ENCODE measurements at places on chromosomes 6 and 20.

DNA sequence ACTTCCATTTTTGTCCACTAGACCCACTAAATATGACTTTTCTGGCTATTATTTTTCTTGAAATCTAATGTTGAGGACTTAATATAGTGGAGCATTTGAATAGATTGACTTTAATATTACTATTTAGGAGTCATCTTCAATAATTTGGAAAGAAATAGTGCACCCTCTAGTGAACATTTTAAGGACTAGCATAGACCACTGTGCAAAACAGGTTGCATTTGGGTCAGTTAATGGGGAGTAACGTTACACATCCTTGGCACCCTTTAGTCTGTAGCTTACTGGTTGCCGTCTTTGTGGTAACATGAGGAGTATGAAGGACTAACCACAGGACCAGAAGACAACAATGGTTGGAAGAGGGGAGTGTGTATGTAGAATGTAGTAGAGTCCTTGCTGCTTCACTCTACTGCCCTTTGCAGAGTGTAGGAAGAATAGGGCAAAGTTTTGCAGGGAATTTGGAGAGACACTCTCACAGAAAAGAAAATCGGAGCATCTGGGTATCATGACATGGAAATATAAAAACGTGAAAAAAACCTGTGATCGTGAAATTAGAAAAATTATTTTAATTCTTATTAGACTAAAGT is 25.2 kb downstream of the RFPL4B start:
- DNase-seq: peak; percentile 62

- DNase-seq: no peak
These were observed 20.4 kb upstream of the SIRPD start for GRCh38 chr20:1577906-1578305.

DNA sequence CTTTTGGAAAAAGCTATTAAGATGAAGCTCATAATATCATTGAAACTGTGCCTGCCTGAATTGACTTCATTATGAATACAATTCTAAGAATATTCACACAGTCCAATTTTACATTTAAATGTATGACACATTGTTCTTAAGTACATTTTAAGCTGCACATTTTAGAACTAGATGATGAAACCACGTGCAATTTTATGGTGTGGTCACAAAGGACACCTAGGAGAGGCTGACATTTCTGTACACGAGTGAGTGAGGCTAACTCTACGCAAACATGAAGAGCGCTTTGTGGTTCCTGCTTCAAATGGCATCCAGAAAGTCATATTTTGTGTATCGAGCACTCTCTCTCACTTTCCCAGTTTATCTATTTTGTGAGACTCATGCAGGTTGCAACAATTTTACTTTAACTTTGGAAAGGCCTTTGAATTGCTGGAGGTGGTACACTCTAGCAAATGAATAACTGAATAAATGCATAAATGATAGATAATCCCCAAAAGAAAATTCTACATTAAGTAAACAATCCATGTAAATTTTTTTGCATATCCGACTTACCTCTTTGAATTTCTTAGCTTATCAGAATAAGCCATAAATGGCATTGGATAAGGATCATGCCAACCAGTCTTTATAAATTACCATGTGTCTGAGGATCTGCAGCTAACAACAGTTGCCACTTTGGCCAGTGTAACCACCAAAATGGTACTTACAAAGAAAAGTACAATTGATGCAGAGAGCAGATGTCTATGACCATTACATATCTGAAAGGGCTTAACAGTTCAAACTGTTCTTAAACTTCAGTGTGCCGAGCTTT is 97.3 kb downstream of the NRSN1 start:
- no peak for DNase-seq

GRCh38 chr6:150685860-150686259 is 86.2 kb downstream of the PLEKHG1 start:
- no peak for DNase-seq

DNA sequence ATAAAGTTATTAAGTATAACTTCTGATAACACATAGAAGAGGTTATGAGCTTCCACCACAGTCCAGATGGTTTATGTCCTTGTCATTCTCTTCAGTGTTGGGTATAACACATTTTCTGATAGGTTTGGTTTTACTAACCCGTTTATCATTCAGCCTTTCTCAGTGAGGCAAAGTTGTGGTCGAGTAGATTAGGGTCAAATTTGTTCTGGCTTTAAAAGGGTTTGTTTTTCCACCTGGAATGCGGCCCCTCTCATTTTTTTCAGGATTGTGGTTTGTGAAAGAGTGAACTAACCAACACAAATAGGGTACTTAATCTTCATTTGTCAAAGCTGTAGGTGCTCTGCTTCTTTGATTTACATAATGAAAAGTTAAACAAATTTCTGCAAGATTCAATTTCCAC is 204.2 kb upstream of the ASCC3 start:
- peak; percentile 53 for DNase-seq

- DNase-seq: no peak
These were observed 24.5 kb downstream of the PLCG1 start for GRCh38 chr20:41161886-41162285.

DNA sequence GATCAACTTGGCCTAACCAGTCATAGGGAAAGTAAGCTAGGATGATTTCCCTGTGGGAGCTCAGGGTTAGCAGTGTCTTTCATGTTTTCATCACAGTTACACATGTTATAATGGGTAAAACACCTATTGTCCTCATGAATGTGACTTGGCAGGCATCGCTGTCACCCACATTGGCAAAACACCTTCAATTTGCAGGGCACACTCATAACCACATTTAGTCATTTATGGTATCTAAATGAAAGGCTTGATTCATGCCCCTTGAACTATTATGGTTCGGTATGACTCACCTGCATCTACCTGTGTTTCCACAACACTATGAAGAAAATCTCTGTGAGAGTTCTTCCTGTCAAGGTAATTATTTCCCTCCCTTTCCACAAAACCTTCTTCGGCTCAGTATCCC is 49.2 kb downstream of the FRK start:
- no peak for DNase-seq

GRCh38 chr20:46063652-46064054 is 26.1 kb downstream of the NCOA5 start:
- no peak for DNase-seq

DNA sequence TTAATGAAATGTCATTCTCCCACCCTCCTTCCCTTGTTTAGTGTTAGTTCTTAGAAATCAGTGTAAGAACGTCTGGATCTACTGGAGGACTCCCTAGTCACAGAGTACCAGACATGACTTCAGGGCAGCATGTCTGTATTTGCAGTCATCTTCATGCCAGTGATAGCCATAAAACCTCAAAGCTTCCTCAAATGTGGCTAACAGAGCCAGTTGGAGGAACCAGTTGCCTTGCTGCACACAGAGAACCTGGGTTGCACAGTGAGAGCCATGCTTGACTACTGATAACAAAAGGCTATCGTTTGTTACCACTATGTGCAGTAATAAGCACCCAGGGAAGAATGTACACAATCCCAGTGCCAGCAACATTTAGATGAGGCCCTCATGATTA is 20.1 kb downstream of the NT5E start:
- DNase-seq: no peak

- DNase-seq: no peak
These were observed 63.0 kb downstream of the MYB start for GRCh38 chr6:135243871-135244796.

- DNase-seq: no peak
These were observed 19.6 kb upstream of the FNDC1 start for GRCh38 chr6:159149641-159150040.

GRCh38 chr6:20284672-20285071 is 72.4 kb upstream of the MBOAT1 start:
- no peak for DNase-seq

GRCh38 chr6:153489479-153489878 is 358.4 kb upstream of the RGS17 start:
- no peak for DNase-seq

DNA sequence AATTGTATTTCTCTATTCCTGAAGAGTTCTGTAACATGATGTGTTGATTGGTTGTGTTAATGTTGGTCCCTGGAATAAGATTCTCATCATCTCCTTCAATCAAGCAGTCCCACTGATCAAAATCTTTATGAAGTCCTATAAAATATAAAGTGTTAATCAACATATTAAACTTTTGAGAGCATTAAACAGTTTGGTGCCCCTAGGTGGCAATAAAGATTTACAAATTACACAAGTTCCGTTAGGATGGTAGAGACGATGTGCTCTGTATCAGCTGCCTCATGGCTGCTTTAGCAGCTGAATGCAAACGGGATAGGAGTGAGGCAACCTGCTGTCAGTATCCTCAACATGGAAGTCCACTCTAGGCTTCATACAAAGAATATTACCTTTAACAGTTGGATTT is 16.9 kb downstream of the TDRD6 start:
- DNase-seq: peak; percentile 32

DNA sequence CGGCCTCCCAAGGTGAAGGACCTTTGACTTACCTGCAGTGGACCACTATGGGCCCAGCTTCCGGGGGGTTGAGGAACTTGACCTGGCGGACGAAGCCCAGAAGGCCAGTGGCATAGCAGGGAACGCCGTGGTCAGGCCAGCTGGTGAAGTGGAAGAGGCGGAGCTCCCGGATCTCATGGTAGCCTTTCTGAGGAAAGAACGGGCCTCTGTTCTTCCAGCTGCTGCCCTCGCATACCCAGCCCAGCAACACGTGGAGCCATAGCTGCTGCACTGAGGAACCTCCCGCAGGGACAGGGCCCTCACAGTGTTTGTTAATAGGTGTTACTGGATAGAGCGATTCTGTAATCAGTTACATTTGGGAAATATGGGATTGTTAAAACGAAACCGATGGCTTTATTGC is 492.1 kb upstream of the CHD6 start:
- no peak for DNase-seq

DNA sequence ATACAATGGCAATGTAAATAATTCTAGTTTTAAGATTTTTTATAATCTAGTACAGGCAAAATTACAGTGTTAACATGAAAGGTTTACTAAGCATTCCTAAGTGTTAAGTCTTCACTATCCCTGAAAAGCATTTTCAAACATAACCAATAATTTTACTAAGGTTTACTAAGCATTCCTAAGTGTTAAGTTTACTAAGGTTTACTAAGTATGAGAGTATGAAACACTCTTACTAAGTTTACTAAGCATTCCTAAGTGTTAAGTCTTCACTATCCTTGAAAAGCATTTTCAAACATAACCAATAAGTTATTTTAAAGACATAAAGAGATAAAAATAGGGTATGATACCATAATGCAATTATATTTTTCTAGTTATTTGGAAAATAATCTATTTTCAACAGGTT is 82.6 kb downstream of the PRSS35 start:
- DNase-seq: peak; percentile 32

GRCh38 chr20:46930640-46931339 is 36.1 kb downstream of the EYA2 start:
- no peak for DNase-seq

- DNase-seq: no peak
These were observed 10.5 kb upstream of the SRXN1 start for GRCh38 chr20:663315-664090.

DNA sequence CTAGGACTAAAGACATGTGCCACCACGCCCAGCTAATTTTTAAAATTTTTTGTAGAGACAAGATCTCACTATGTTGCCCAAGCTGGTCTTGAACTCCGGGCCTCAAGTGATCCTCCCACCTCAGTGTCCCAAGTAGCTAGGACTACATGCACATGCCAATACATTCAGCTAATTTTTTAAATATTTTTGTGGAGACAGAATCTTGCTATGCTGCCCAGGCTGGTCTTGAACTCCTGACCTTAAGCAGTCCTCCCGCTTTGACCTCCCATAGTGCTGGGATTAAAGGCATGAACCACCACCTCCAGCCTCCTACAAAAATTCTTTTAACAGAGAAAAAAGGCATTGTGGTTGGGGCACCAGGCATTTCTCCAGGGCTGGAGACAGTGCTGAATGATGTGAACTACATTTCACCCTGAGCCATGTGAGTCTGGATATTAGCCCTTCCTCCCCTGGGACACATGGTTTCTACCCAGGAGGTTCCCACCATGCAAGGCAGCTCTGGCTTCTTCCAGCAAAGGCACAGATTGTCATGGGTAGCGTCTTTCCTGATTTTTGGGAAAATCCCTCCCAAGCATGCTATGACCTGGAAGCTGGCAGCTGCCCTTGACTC is 36.3 kb upstream of the CMTR1 start:
- DNase-seq: no peak

DNA sequence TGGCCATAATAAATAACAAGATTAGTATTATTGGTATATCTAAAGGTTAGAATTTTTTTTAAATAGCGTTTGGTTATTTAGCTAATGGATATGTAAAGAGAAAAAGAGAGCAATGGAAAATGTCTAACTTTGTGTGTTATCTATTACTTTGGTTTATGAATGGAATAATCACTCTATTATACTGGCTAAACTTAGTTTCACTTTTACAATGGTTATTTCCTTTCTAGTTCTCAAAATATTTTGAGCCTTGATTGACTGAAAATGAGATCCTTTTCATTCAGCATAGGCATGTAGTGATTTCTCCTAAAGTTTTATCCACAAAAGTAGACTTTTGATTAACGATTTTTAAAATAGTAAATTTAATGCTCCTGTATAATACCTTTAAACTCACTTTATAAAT is 51.6 kb upstream of the MLIP start:
- DNase-seq: peak; percentile 24

- DNase-seq: no peak
These were observed 58.7 kb downstream of the UTRN start for GRCh38 chr6:144343701-144344428.

DNA sequence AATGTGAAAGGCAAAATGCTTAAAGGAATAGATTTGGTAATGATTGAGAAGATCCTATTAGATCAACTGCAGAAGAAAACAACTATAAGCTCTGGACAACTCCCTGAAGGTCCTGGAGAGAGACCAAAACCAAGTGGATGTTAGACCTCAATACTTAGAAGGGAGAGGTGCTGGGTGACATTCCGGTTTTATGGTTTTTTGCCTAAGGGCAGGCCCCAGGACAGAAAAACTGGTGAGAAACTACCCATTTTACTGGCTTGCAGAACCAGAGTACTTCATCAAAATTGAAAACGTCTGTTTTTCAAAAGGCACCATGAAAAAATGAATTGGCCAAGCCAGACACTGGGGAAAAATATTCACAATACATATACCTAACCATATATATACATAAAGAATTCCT is 26.3 kb downstream of the SAMHD1 start:
- no peak for DNase-seq

- DNase-seq: no peak
These were observed 115.2 kb downstream of the PAX1 start for GRCh38 chr20:21820688-21821087.

DNA sequence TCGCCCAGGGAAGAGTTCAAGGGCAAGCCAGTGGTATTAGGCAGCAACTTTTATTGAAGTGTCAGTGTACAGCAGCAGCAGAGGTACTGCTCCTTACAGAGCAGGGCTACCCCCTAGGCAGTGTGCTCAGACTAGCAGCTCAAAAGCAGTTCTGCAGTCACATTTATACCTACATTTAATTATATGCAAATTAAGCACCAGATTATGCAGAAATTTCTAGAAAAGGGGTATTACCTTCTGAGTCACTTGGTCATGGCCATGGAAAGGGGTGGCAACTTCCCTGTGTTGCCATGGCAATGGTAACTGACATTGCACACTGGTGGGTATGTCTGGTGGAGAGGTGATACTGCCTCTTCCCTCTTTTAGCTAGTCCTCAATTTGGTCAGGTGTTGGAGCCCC is 2.1 kb upstream of the ZKSCAN4 start:
- no peak for DNase-seq

- peak; percentile 80 for DNase-seq
These were observed 445.9 kb upstream of the JARID2 start for GRCh38 chr6:14799928-14800327.

- no peak for DNase-seq
These were observed 23.1 kb upstream of the SMOC2 start for GRCh38 chr6:168417679-168418557.

Measured in HCEC 1CT (cell line).